ENCODE measurements at places on chromosomes 1 and 21. TPM values are rescaled to one million over a fixed set of nuclear protein-coding genes. Genes with fewer than 3 reads are reported as not detected.

GRCh38 chr21:27023186-27023585, 56.3 kb upstream of the ADAMTS5 start:
- H3K4me1 ChIP-seq, result no peaks in the 10 kb centered on the region
- DNase-seq, result no peak
- no peak overlapping the region for H3K4me3 ChIP-seq
- no peaks in the 10 kb centered on the region for H3K36me3 ChIP-seq
- H3K27ac ChIP-seq, result no peak overlapping the region

MOB3C gene
- 10.2 TPM for polyA plus RNA-seq

DNA sequence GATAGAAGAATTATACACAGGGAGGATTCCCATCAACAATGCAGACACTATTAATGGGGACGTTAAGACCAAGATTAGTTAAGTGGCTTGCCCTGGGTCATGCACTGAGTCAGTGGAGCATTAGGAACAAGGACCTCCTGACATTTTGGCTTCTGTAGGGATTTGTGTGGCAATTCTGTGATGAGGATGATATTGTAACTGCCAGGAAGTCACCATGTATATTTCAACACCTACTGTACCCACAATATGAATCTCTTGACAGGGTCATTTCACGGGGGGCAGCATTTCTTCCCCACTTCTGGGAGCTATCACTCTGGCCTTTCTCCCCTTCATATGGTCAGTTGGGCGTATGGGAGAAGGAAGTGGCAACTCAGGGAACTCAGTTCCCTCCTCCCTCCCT, 134.9 kb downstream of the RUNX1 start:
- H3K4me3 ChIP-seq, result no peak overlapping the region
- H3K36me3 ChIP-seq, result no peaks in the 10 kb centered on the region
- DNase-seq, result no peak
- H3K27ac ChIP-seq, result no peak overlapping the region

DNA sequence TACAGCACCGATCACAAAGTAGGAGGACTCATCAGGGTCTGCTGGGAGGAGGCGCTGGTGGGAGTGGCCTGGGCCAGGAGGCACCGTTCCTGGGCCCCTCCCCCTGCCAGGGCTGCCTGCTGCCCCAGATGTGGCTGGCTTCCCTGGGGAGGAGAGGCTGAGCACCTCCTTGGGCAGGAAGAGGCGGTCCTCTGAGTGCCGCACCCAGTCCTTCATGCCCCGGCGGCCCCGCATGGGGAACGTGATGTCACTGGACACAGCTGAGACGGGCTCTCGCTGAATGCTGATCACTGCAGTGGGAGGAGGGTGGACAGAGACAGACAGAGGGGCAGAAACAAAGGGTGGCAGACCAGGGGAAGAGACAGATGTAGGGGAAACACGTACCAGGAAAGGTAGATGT, 24.8 kb downstream of the ADGRB2 start:
- peaks cover 11% of the 10 kb centered on the region for H3K4me1 ChIP-seq
- H3K36me3 ChIP-seq, result peaks cover 5% of the 10 kb centered on the region

OLFML2B gene
- polyA plus RNA-seq, result 0.45 TPM

LZIC gene
- 21.7 TPM for polyA plus RNA-seq

DNA sequence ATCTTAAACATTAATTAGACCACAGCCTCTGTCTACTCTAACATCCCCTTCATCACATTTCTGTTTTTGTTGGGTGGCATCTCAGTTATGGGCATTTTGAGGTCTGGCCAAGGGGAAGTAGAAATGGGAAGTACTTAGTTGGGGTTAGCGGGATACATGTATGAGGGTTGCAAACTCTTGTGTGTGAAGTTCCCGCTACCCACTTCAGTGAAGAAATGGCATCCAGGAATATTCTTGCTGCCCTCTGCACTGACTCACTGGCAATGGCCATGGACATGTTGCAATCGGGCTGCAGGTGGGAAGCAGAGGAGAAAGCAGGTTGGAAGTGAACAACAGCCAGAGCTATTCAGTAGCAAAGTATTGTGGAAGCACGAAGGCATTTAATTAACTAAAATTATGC, 7.4 kb downstream of the CD48 start:
- H3K27ac ChIP-seq, result no peak overlapping the region
- H3K36me3 ChIP-seq, result no peaks in the 10 kb centered on the region
- peaks cover 3% of the 10 kb centered on the region for H3K27me3 ChIP-seq
- no peak for DNase-seq
- H3K4me3 ChIP-seq, result no peak overlapping the region
